ENCODE measurements at places on chromosomes 2 and 18. TPM values are rescaled to one million over a fixed set of nuclear protein-coding genes. Genes with fewer than 3 reads are reported as not detected.

GRCh38 chr2:58479535-58480140, 238.5 kb upstream of the FANCL start:
- H3K36me3 ChIP-seq = no peaks in the 10 kb centered on the region
- no peak overlapping the region for H3K27ac ChIP-seq
- no peaks in the 10 kb centered on the region for H3K27me3 ChIP-seq
- H3K4me1 ChIP-seq = peaks cover 14% of the 10 kb centered on the region
- H3K4me3 ChIP-seq = no peak overlapping the region
- DNase-seq = no peak

- H3K27me3 ChIP-seq = no peaks in the 10 kb centered on the region
- H3K27ac ChIP-seq = no peak overlapping the region
- no peaks in the 10 kb centered on the region for H3K4me1 ChIP-seq
- DNase-seq = peak; percentile 82
- no peak overlapping the region for H3K4me3 ChIP-seq
These were observed 21.1 kb upstream of the LYPD6B start for GRCh38 chr2:149017116-149017985.

GRCh38 chr2:20130821-20131645, 79.6 kb upstream of the LAPTM4A start:
- H3K36me3 ChIP-seq = no peaks in the 10 kb centered on the region
- no peaks in the 10 kb centered on the region for H3K27me3 ChIP-seq
- no peaks in the 10 kb centered on the region for H3K4me1 ChIP-seq
- DNase-seq = no peak

- no peak overlapping the region for H3K4me3 ChIP-seq
- no peaks in the 10 kb centered on the region for H3K4me1 ChIP-seq
- DNase-seq = no peak
These were observed 255.0 kb downstream of the CAMKMT start for GRCh38 chr2:44616667-44617155.

GRCh38 chr2:227511239-227511930, 39.4 kb downstream of the AGFG1 start:
- no peaks in the 10 kb centered on the region for H3K27me3 ChIP-seq
- H3K4me3 ChIP-seq = no peak overlapping the region
- no peaks in the 10 kb centered on the region for H3K36me3 ChIP-seq
- DNase-seq = no peak

DNA sequence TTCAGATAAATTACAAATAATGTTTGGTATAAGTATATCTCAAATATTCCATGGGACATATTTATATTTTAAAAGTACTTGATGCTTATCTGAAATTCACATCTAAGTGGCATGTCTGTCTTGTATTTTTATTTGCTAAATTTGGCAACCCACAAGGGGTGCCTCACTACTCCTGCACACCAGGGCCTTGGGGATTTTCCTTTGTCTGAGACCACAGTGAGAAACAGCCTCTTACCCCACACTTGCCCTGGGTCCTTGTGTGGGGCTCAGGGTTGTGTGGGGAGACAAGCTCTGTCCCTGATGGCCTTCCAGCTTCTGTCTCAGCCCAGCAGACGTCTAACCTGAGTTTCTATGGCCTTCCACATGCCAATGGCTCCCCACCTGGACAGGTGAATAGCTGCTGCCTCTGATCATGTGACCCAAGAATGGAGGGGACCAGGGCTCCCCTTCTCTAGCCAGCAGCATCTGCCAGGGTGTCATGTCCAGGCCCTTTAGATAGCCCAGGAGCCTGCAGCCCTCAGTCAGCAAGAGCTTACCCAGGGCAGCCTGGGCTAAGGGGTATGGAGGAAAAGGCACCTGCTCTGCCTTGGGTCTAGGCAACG, 49.5 kb upstream of the MRPL33 start:
- no peaks in the 10 kb centered on the region for H3K36me3 ChIP-seq
- H3K4me3 ChIP-seq = no peak overlapping the region
- no peak overlapping the region for H3K27ac ChIP-seq
- peaks cover 40% of the 10 kb centered on the region for H3K4me1 ChIP-seq

RGPD3 gene
- polyA plus RNA-seq = 0.08 TPM

ZAP70 gene
- polyA plus RNA-seq = not detected

ADD2 gene
- polyA plus RNA-seq = not detected

EML6 gene
- polyA plus RNA-seq = 0.49 TPM
